ENCODE measurements at places on chromosomes 1 and 21. TPM values are rescaled to one million over a fixed set of nuclear protein-coding genes. Genes with fewer than 3 reads are reported as not detected.

DNA sequence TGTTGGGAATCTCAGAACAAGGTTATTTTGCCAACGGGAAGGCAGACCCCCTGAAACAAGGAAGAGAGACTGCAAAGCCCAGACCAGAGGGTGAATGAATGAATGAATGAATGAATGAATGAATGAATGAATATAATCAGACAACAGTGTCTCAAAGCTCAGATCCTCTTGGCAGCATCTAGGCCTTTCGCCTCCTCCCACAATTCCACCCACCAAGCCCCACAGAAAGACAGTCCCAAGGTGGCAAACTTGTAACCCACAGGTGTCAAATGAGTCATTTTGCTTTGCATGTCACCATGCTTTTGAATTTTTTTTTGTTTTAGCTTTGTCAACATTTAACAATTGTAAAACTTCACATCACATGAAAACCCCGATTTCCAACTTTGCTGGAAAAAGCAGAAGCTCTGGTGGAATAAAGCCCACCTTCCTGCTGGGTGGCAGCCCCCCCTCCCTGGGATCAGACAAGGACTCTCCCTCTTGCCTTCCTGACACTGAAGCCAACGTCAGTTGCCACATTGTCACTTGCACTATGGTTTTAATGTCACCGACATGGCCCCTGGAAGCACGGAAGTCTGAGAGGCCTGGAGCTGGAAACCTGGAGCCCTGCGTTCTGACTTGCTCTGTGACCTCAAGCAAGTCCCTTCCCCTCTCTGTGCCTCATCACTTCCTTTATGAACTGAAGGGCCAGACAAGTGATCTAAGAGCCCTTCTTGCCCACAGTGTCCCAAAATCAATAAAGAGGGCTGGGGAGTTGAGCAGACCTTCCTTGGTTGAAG is 134.6 kb upstream of the RUNX3 start:
- no peak for DNase-seq

DNA sequence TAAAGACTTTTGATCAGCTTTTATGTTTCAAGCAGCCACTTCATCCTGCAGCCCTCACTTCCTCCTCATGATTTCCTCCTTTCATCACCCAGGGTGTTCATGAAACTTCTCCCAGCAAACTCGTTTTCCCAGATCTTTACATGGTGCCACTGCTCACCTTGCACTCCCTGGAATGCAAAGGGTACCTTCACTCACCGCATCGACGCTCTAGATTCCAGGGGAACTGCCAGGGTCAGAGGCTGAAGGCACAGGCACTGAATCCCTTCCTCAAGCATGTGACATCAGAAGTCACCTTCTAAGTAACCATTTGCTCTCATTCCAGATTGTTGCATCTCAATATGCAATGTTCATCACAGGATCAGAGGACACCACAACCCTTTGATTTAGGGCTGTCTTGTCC is 82.8 kb downstream of the PRKAB2 start:
- DNase-seq = no peak

SLC16A4 gene
- 98.8 TPM for polyA plus RNA-seq

BSND gene
- polyA plus RNA-seq = not detected

TMED5 gene
- polyA plus RNA-seq = 53.7 TPM

Measured in AG04450 (cell line).